ENCODE measurements at places on chromosomes 7 and 10.

- no peak for DNase-seq
These were observed 226.3 kb upstream of the KLF6 start for GRCh38 chr10:4011136-4011812.

DNA sequence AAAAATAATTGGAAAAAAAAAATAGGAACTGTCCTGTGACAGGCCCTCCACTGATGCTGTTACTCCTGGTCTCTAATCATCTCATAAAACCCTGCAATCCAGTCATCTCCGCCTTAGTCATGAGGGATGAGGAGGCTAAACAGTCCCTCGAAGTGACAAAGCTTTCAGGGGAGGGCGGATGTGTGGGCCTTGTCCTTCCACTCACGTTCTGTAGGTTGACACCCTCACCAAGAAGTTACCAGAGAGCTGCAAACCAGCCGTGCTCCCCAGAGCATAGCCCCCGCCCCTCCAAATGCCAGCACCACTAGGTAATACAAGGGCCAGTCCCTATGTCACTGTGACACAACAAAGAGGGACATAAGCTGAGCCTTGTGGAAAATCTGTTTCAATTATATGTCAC lies 11.9 kb downstream of the COBL start:
- no peak for DNase-seq

DNA sequence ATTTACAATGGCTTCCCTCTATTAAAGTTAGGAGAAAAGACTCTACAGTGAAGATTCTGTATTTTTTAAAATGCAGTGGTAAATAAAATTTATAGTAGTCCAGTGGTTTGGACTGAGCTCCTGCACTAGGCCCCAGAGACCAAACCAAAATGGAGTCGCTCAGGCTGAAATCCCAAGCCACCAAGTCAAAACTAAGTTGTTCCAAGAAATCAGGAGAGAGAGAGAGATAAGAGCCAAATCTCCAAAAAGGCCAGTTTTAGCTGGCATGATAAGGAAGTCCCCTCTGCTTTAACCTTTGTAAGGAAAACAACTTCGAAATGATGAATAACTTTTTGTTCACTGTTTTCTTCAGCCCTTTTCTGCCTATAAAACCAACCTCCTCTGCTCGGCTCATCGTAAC lies 265.9 kb upstream of the KLF14 start:
- no peak for DNase-seq

GRCh38 chr7:2680792-2681490 lies 7.1 kb upstream of the AMZ1 start:
- peak; percentile 88 for DNase-seq

DNA sequence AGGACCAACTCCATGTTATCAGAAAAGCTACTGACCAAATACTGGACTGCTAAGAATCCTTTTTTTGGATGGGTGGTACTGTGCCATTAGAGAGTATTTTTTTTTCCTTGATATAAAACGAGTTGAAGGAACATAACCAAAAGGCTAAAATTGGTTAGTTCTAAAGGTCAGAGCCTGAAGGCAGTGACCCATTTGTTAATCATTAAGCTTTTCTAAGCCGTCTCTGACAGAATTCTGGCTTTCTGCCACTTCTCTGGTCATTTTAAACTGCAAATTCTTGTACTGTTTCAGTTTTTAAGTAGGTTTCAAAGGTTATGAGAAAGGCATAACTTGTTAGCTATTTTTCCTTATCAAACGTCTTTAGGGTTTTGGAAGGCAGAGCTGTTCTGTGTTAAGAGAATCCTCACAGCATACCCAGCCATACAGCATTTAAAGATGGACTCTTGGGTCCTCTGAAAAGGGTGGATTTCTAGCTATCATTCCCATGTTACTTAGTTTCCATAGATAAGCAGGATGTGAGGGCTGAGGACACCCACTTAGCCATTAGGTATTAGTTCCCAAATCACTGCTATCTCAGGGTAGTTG lies 196.8 kb downstream of the RNLS start:
- DNase-seq: no peak

GRCh38 chr10:116371737-116372136 lies 47.5 kb downstream of the CCDC172 start:
- peak; percentile 36 for DNase-seq

- no peak for DNase-seq
These were observed 102.6 kb downstream of the NEURL1 start for GRCh38 chr10:103595933-103596726.

DNA sequence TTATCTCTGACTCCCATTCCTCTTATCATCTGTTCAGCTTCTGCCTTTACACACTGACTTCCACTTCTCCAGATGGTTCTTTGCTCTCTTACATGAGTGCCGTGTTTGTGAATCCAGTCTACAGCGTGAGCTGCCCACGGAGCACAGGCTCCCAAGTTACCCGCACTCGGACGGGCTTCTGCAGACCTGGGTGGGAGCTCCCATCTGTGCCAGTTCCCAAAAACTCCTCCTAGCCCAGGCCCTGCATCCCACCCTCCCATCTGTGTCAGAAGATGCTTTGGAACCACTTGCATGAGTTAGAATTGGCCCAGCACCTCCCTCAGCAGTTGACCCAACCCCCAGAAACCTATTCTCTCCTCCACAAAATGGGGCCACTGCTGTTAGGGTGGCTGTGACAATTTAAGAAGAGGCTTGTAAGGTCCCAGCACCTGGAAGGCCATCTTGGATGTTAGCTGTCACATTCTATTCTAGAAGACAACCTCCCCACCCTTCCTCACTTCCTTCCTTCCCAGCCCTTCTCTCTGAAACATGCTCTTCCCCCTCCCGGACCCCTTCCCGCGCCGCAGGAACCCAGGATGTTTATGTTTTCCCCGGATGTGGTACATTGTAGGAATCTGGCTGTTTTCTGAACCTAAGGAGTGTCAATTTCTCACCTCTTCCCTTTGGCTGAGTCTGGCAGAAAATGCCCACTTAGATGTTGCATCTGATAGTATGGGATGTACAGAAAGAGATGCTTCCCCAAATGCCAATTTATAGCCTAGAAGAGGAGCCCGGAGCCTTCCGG lies 79.2 kb downstream of the CCDC3 start:
- DNase-seq: no peak

DNA sequence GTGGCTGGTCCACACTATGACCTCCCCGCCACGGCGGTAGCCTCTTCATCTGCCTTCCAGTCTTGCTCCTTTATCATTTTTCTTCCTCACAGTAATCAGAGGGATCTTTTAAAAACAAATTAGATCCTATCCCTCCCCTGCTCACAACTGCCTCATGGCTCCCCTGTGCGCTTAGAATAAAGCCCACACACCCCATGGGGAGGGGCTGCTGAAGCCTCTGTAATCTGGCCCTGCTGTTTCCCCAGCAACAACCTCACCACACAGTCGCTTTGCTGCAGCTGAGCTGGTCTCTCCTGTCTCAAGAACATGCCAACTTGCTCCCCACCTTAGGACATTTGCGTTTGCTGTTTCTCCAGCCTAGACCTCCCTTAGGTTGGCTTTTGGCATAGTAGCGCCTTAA lies 41.0 kb downstream of the SP8 start:
- DNase-seq: no peak

DNA sequence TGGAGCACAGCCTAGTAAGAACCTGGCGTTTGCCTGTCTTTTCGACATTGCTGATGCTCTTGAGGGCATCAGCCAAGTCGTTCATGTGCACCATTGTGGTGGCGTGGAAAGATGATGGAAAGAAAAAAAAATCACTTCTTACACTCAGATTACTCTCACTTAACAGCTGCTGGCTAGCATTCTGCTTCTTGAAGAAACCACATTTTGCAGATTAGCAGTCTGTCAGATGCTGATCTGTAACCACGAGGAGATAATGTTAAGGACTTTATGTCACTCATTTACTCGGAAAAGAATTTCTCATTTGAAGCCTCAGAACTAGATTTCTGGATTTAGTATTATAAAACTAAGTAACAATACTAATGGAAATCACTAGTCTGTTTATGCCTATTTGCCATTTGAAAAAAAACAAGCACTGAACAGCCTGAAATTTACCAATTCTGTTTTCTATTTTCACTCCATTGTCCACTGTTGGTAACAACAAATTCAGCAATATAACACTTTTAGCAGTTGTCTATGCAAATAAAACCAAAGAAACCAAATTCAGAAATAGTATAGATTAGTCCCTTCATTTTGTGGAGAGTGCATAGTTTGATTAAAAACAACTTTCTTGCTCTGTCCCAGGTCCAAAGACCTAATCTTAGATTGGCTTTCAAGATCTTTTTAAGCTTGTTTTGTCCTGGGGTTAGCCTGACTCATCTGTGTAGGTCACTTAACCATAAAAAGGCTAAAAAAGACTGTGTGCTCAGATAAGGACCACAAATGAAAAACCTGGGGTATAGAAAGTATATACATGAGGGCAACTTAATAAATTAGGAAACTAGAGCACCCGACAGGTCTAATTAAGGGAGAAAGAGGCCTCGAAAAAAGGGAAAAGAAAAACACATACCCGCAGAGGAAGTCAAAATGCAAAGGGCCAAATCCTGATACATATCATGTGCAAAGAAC lies 67.5 kb downstream of the NT5C2 start:
- no peak for DNase-seq

DNA sequence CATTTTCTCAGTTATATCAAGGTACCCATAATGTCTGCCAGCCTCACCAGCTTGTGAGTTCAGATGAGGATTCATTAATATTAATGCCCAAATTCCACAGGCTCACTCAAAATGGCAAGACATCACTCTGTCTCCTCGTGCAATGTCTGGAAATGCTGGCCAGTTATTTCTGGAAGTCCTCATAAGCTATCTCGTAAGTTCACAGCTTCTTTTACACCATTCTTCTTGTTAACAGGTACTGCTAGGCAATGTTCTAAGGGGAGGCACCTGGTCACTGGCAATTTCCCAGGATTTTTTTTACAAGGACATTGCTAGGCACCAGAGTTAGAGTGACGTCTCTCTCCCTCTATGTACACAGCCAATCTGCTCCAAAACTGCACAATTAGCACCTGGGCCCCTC lies 80.2 kb upstream of the SEMA3C start:
- no peak for DNase-seq

DNA sequence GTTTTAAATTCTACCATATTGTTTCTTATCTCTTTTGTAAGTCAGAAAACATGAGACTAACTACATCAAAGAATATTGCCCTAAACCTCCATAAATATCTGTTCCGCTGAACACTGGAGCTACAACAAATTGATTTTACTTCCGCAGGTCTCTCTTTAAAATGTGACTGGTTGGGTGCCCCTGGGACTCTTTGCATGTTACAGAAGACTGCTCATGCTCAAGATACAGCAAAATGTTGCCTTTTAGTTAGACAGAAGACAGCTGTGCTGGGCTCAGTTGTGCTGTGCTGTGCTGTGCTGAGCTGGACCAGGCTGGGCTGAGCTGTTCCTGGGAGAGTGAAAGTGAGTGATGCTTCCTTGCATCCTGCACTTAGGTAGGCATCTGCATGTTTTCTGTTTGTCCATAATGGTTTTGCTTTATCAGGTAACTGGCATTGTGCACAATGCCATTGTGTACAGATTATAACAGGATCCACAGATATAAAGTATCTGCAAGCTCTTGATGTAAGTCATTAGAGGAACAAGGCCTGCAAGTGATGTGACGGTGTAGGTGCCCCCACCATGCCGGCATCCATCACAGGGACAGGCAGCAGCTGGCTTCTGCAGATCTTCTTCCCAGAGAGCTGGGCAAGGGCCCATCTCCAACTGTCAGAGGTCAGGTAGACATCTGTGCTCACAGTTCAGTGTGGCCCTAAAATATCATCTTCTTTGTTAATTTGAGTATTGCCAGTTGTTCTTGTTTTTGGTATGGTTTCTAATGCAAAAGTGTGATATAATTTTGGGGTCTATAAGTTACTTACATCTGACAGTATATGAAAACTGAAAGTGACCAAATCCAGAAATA lies 972.5 kb upstream of the CELF2 start:
- DNase-seq: no peak

GRCh38 chr10:72278668-72279393 lies 5.1 kb downstream of the DDIT4 start:
- peak; percentile 49 for DNase-seq

DNA sequence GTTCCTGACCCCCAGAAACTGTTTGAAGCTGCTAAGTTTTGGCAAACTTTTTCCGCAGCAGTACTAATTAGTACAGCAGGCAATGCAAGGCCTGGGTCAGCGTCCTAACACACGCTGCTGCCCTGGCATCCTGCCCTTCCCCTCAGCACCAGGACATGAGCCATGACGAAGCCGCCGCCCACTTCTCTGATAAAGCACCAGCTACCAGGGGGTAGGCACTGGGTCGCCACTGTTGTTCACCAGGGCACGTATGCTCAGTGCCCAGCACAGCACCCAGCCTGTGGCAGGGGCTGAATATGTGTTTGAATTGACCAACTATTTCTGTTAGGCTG lies 59.5 kb downstream of the CHST15 start:
- DNase-seq: no peak

DNA sequence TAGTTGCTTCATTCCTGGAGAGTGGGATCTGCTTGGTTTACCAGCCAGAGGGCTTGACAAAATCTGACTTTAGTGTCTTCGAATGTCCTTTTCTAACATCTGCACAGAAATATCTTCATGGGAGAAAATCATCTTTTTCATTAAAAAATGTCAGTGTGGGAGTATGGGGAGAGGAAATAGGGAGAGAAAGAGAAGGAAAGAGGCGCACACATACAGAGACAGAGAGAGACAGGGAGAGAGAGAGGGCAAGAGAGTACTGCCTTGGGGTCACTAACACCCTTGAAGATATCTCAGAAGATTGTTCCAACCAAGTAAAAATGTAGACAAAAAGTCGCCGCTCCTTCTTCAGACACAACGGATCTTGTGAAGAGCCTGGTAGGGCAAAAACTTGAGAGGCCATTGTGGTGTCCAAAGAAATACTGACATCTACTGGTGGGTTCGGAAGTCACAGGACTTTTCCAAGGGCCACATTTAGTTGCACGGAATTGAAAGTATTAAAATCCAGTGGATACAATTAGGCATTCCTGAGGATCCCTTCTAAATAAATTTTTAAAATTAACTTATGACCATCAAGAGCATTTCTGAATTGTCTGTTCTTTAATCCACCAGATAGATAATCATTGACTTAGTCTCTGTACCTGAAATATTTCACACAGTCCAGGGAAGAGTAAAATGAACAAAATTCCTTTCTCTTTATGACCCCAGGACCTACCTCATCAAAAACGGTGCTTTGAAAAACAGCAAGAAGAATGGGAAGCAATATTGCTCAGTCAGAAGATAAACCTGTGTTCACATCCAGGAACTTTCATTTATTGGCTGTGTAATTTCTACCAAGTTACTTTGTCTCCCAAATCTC lies 29.7 kb downstream of the VIM start:
- DNase-seq: peak; percentile 79

DNA sequence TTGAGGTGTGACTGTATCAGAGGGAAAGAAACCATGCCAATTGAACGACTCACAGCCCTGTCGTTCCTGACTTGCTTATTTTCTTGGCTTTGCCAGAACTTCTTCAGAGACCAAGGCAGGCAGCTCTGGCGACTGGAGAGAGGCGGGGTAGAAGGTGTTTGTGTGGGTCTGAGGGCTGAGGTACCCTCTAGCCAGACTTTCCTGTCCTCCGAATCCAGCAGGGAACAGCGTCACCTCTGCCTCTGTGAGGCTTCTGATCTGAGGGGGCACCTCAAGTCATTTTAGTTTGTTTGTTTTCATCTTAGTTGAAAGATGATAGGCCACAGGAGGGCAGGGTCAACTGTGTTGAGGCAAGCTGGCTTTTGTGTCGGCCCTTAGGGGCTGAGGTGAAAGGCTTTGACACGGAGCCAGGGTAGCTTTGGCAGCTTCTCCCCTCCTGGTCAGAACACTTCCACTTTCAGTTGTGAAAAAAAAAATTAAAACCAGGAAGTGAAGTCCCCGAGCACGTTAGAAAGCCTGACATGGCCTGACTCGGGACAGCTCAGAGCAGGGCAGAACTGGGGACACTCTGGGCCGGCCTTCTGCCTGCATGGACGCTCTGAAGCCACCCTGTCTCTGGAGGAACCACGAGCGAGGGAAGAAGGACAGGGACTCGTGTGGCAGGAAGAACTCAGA lies 1.9 kb downstream of the ACSL5 start:
- no peak for DNase-seq

All from SK-MEL-5 (cell line).